ENCODE measurements at places on chromosomes 16 and 17.

- no peak for DNase-seq
Measured at GRCh38 chr16:11686713-11687380, 18.6 kb downstream of the SNN start.

DNA sequence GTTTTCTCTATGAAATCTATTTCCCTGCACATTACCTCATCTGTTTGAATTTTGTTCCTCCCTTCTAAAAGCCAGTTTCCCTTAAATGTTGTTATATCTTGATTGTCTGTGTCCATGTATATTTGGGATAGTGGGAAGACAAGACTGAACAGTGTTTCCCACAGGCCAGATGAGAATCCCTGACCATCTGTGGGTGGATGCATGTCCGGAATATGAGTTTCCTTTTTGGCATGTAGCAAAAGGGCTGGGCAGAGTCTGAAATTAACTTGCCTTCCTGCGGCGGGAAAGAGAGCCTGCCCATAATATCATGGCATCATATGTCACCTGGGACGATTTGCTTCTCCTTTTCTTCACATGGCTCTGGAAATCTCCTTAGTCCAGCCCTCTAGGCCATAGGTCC, 385.8 kb upstream of the MAF start:
- DNase-seq = no peak

- DNase-seq = no peak
Measured at GRCh38 chr17:9854255-9854654, 28.5 kb downstream of the GLP2R start.

- no peak for DNase-seq
Measured at GRCh38 chr17:48718761-48719641, 3.3 kb downstream of the PRAC1 start.

DNA sequence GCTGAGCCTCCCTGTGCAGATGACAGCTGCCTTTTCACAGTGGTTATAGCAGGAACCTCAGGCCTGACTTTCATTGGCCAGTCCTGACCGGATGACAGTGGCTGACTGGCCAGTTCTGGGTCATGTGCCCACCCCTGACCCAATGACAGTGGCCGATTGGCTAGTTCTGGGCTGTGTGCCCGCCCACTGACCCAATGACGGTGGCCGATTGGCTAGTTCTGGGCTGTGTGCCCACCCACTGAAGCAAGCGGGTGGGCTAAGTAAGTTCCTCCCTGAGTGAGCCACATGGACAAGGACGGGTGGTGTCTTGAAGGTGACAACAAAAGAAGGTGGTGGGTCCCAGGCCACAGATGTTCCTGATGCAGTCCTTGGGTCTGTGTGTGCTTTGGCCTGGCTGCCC, 9.5 kb downstream of the DEF8 start:
- DNase-seq = no peak

GRCh38 chr17:20262226-20263114, 204.9 kb downstream of the LGALS9B start:
- no peak for DNase-seq

GRCh38 chr17:45995627-45996270, 3.3 kb upstream of the STH start:
- no peak for DNase-seq

GRCh38 chr17:79027925-79028491, 4.0 kb downstream of the C1QTNF1 start:
- no peak for DNase-seq

DNA sequence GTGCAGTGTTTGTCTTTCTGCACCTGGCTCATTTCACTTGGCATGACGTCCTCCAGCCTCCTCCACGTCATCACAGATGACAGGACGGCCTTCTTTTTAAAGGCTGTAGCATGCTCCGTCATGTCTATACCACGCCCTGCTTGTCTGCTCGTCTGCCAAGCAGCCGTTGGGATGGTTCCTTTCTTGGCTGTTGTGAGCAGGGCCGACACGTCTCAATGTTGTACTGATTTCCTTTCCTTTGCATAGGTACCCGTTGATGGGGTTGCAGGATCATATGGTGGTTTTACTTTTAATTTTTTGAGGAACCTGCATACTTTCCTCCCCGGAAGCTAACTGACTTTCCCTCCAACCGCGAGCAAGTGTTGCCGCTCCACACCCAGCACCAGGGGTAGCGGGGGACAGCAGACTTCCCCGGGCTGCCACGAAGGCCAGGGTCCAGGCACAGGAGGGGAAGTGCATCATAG, 212.2 kb upstream of the ZNF469 start:
- no peak for DNase-seq

GRCh38 chr17:47712330-47713023, 18.5 kb downstream of the TBKBP1 start:
- DNase-seq = no peak

DNA sequence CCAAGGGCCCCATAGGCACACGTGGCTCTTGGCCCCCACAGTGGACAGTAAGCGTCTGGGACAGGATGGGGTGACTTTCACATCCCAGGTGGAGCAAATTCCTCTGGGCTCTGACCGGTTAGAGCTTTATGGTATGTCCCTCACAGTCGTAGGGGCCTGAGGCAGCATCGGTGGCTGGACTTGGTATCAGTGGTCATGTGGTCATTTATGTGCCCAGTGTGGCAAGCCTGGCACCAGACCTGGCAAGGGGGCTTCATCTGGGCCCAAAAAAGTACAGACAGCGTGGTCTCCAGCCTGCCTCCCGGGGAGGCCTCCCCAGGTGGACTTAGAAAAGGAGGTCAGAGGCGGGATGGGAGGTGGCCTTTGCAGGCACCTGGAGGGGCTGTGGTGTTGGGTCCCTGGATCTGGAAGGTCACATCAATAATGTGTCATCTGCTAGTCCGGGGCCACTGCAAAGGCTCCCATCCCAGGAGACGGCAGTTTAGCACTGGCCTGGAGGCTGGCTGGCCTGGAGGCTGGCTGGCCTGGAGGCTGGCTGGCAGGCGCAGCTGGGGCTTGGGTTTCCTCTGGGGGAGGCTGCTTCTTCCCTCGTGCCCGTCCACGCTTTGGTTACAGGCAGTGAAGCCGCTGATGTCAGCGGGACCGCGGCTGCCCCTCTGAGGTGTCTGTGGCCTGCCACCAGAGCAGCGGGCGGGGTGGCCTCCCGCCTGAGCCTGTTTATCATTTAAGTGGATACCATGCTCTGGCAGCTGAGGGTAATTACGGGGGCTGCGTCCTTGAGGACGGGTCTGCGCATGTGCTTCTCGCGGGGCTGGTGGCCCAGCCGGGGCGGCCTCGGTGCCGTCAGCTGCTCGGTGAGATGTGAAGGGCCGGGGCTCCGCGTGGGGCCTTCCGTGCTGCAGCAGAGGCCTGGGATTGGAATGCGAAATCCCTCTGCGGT, 20.7 kb upstream of the CBX4 start:
- DNase-seq = no peak

- no peak for DNase-seq
Measured at GRCh38 chr17:71068408-71068750, 899.0 kb downstream of the KCNJ2 start.

- DNase-seq = no peak
Measured at GRCh38 chr17:852349-852748, 70.2 kb downstream of the MRM3 start.
